MCF 10A (cell line): ENCODE measurements at places on chromosomes 7 and 10. TPM values are rescaled to one million over a fixed set of nuclear protein-coding genes. Genes with fewer than 3 reads are reported as not detected.

- no peak for DNase-seq
These were observed 167.8 kb downstream of the KIF20B start for GRCh38 chr10:89869180-89869579.

DNA sequence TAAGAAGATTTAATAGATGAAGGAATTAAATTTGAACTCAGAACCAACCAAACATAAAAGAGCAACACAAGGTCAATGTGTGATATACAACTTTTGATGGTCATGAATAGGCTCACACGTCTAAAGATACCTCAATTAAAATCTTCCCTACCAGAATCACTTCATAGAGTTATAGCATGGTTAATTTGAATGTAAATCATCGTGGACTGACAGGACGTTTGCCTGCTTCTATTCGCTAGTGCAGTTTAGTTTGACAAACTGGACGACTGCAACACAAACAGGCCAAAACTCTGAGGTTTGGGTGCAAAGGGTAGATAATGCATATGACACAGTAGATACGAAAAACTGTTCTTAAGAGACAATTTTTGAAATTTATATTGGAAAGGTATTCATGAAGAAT, 32.5 kb upstream of the CNTNAP2 start:
- DNase-seq = no peak

DNA sequence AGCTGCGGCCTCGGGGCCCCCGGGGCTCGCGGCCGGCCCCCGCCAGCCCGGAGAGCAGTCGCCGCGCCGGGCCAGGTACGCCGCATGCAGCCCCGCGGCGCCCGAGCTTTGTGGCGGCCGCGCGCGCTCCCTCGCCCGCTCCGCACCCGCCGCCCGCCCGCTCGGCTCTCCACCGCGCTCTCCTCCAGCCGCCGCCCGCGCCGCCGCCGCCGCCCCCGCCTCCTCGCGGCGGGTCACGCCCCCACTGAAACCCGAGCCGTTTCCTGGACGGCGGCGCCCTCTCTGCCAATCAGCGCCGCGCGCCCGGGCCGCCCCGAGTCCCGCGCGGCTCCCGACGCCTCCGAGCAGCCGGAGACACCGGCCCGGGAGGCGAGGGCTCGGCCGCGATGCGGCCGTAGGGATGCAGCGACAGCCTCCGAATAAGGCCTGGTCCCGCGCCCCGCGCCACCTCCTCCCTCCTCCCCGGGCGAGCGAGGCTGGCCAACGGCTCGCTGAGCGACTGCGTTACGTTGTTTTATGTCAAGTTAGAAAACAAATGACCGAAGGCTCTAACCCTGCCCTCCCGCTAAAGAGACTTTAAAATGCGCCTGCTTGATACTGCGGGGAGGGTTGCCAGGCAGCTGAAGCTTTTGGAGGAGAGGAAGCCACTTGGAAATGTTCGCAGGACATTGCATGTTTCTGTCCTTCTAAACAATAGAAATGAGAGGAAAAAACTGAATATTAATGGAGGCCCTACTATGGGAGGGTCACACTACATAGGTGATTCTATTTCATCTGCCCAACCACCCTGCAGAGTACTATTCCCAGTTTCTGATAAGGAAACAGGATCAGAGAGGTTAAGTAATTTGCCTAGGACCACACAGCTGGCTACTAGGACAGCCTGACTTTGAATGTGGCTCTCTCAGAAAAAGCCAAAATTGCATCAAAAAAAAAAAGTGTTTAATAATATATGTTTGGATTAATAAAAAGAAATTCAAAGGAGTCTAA, at the start of gene FGFR2:
FGFR2 (minus strand) TSS at position 182 of the 987 bp plus-strand sequence. CDS start 4,627 bp downstream, outside the sequence.
- peak; percentile 86 for DNase-seq

GRCh38 chr7:24591152-24591551, 17.9 kb downstream of the PALS2 start:
- DNase-seq = no peak

GRCh38 chr7:65832281-65832680, 40.6 kb upstream of the VKORC1L1 start:
- peak; percentile 57 for DNase-seq

- DNase-seq = no peak
These were observed 171.8 kb downstream of the SEMA3D start for GRCh38 chr7:85014936-85015660.

GRCh38 chr7:2242541-2243429, 759 bp downstream of the NUDT1 start:
- no peak for DNase-seq

SYNPO2L gene
- total RNA-seq = not detected in 2 replicates

DNA sequence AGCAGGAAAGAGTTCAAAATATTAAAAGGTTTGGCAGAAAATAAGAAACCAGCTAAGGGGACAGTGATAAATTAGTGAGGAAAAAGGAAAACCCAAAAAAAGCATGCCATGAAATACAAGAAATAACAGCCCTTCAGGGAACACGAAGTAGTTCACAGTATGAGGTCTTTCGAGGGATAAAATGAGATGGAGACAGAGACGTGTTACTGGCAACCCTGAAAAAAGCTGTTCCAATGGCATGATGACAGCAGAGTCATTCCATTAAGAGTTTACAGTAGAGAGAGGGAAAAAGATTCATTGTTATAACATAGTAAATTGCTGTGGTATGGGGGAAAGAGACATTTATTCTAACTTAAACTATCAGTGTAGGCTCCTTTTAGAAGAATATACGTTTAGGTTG, 391.2 kb downstream of the ANKRD7 start:
- DNase-seq = no peak

DNA sequence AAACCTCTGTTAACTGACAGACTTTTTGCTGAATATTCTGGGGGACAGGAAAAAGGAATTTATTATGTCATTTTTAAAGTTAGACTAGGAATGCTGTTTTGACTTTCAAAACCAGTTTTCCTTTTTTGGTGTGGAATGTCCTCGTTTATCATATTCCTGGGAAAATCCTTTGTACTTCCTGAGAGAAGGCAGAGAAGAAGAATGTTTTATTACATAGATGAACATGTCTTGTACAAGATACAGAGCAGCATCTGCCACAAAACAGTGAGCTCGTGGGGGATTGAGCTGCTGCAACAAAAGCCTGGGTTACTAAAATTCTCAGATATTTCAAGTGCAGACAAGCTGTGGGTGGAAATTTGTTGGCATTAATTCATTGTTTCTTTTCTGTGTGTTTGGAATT, 20.2 kb downstream of the MCU start:
- no peak for DNase-seq

- no peak for DNase-seq
These were observed 40.0 kb upstream of the PAPSS2 start for GRCh38 chr10:87619705-87620104.

PRLHR gene
- not detected in 2 replicates for total RNA-seq

GJD4 gene
- not detected in 2 replicates for total RNA-seq

GRCh38 chr7:139647814-139648390, 124.4 kb downstream of the CLEC2L start:
- DNase-seq = no peak

CALML5 gene
- total RNA-seq = not detected in 2 replicates

DNA sequence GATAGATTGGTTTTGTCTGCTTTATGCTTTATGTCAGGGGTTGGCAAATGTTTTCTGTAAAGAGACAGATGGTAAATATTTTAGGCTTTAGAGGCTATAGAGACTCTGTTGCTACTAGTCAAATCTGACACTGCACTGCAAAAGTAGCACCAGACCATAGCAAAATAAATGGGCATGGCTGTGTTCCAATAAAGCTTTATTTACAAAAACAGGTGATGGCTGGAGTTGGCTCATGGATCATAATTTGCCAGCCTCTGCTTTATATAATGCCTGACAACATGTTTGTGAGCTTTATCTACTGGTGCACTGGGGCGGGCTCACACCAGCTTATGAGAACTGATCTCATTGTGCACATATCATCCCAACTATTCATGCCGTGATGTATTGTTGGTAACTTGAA, 120.1 kb downstream of the PLXDC2 start:
- no peak for DNase-seq

- DNase-seq = no peak
These were observed 736.6 kb downstream of the AUTS2 start for GRCh38 chr7:70334871-70335270.

INA gene
- not detected in 2 replicates for total RNA-seq

GRCh38 chr10:11164803-11165590, 147.3 kb downstream of the CELF2 start:
- DNase-seq = peak; percentile 67

GRCh38 chr10:85650791-85651496, 715.7 kb downstream of the GRID1 start:
- DNase-seq = peak; percentile 5

DNA sequence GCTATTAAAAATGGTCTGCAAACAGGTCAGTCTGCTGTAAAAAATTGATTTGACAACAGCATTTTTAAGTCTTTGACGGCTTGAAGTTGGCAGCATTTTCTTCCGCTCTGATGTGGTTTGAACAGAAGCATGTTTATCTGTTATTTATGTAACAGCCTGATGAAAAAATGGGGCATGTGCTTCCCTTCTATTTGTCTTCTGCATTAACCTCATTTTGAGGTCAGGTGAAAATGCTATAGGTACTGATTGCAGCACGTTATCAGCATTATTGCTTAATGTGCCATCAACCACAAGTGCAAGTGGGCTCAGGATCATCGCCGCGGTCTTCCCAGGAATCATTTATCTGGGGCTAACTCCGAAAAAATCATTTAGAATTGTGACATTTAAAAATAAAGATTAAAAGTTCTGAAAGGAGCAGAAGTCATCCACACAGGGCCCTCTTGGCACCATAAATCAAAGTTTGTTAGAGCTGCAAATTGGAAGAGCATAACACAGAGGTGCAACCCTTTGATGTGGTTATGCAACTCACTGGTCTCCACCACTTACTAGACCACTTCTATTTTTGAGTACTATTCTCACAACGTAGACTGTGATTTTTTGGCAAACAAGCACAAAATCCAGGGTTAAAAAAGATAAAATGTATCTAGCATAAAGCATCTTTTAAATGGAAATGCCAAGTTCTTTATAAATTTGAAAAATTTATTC, 307.7 kb downstream of the MDFIC start:
- no peak for DNase-seq

NANOS1 gene
- total RNA-seq = 2.2 and 3.8 TPM in 2 replicates

CCDC3 gene
- 0.10 TPM in 1 of 2 replicates, not detected in the other for total RNA-seq

SPDYE9 gene
- total RNA-seq = not detected in 2 replicates

DNA sequence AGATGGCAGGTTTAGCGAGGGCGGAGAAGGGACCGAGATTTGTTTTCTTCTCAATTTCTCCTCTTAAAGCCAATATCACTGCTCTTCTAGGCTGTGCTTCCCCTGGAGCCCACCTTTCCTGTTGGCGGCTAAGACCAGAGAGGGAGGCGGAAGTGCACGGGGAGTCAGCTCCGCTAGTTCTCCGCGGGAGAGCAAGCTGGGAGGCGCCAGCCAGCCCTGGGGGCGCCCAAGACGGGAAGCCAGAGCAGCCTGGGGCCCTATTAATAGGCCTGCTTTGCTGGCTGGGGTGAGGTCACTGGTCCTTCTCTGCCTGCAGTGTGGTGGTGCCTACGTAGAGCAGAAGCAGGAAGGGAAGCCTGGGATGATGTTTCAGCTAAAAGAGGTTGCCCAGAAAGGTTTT, 61.6 kb downstream of the LSM5 start:
- no peak for DNase-seq

DNA sequence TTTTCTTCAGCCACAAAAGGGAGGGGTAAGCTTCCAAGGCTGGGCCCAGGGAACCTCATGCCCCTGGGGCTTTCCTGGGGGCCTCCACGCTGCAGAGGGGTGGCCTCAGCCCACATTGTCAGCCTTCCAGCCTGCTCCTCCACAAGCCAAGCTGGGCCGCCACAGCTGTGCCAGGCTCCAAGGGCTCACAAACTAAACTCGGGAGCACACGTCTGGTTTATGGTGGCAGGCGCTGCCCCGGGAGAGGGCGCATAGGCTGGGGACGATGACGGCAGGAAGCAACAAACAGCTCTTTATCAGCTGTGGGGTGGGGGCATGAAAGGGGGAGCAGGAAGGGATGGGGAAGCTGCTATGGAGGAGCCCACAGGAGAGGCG, 6.3 kb upstream of the CDH23 start:
- no peak for DNase-seq

ZNF37A gene
- total RNA-seq = 44.5 and 52.3 TPM in 2 replicates

- DNase-seq = no peak
These were observed 2.4 kb downstream of the BNIP3 start for GRCh38 chr10:131979336-131979735.

- no peak for DNase-seq
These were observed 243.8 kb downstream of the BBS9 start for GRCh38 chr7:33373195-33373594.

DNA sequence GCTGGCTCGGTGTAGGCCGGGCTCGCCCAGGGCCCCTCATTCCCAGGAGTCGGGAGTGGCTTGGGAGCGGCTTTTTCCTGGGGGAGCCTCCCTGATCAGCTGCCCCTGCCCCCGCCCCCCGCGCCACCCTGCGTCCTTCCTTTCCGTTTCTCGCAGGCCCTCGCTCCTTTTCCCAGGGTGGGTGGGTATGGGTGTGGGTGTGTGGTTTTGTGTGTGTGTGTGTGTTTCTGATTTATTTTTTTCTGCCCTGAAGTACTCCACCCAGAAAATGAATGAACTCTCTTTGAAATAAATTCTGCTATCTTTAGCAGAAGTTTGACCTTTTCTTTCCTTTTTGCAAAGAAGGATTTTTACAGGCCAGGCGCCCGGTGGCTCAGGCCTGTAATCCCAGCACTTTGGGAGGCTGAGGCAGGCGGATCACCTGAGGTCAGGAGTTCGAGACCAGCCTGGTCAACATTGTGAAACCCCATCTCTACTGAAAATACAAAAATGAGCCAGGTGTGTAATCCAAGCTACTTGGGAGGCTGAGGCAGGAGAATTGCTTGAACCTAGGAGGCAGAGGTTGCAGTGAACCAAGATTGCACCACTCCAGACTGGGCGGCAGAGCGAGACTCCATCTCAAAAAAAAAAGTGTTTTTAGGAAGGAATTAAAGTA, 30.0 kb upstream of the AP5Z1 start:
- DNase-seq = no peak

- DNase-seq = no peak
These were observed 33.9 kb upstream of the ETV1 start for GRCh38 chr7:14023342-14023741.

DNA sequence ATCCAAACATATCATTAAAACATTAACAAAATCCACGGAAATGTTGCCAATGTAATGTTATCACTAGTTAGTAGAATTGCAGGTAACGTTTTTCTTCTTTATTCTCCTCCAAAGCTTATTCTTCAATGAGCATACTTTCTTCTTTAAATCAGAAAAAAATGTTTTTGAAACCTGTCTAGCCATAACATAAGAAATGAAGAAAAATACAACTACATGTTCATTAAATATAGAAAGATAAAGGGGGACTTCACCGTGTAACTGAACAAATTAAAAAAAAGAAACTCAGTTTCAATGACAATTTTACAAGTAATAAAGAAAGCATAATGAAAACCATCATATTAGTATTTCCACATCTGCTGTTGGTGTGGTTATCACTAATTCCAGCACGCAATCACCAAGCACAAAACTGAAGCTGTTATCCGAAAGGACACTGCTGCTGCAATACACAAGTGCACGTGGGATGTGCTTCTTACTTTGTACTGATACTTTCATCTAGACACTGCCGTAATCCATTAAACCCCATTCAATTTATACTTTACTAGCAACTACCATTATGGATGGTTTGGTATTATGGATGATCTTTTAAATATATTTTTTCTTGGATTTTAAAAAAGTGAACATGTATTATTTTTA, 9.6 kb downstream of the ESYT2 start:
- peak; percentile 26 for DNase-seq

GRCh38 chr7:152868122-152869040, 108.8 kb downstream of the ACTR3B start:
- DNase-seq = no peak

GRCh38 chr7:26298472-26299058, 6.9 kb downstream of the SNX10 start:
- DNase-seq = no peak
